ENCODE measurements at places on chromosomes 6 and 20.

DNA sequence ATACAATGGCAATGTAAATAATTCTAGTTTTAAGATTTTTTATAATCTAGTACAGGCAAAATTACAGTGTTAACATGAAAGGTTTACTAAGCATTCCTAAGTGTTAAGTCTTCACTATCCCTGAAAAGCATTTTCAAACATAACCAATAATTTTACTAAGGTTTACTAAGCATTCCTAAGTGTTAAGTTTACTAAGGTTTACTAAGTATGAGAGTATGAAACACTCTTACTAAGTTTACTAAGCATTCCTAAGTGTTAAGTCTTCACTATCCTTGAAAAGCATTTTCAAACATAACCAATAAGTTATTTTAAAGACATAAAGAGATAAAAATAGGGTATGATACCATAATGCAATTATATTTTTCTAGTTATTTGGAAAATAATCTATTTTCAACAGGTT, 82.6 kb downstream of the PRSS35 start:
- no peak for DNase-seq

GRCh38 chr6:80923816-80924215, 817.3 kb downstream of the BCKDHB start:
- DNase-seq = no peak

- no peak for DNase-seq
Measured at GRCh38 chr6:83071023-83071422, 3.6 kb downstream of the DOP1A start.

DNA sequence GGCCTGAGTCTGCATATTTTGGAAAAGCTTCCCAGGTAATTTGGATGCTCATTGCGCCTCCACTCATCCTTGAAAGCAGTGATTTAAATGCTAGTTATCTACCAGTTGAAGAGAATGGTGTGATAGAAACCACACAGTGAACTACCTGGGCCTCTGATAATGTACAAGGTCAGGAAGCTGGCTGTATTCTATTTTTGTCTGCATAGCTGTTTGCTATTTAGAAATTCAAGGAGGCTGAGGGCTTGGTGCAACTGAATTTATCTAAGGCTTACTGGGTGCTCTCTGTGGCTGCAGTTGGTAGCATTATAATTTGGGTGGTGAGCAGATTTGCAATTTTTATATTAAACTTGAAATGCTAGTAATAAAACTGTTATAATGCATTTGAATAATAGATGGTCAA, 245.6 kb downstream of the KIF16B start:
- DNase-seq = no peak

DNA sequence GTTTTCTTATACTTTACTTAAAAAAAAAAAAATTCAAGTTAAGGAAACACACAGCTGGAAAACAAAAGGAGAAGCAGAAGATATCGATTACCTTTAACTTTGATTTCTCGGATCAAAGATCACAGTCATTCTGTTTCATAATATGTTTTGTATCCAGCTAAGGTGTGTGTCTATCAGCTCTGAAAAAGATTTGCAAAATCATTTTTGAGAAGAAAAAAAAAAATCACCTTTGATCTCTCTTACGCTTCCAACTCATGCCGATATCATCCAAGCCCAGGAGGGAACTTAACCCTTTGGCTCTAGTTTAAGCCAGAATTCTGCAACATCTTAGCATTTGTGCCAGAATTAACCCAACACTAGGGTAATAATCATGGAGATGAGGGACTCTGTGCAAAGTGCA, 144.0 kb downstream of the NFATC2 start:
- DNase-seq = no peak

- DNase-seq = no peak
Measured at GRCh38 chr20:11521476-11522365, 396.0 kb upstream of the BTBD3 start.

GRCh38 chr6:136069119-136069518, 181.0 kb downstream of the MTFR2 start:
- DNase-seq = no peak
